RWPE2 (cell line): ENCODE measurements at places on chromosomes 12 and 14.

GRCh38 chr14:60744566-60744965 lies 10.0 kb downstream of the MNAT1 start:
- no peak for DNase-seq
- no peak overlapping the region for H3K4me3 ChIP-seq
- H3K4me1 ChIP-seq: peaks cover 7% of the 10 kb centered on the region
- H3K27ac ChIP-seq: no peak overlapping the region
- no peaks in the 10 kb centered on the region for H3K27me3 ChIP-seq

GRCh38 chr14:49134940-49135339 lies 451.2 kb downstream of the RPS29 start:
- H3K36me3 ChIP-seq: no peaks in the 10 kb centered on the region
- no peaks in the 10 kb centered on the region for H3K4me1 ChIP-seq
- no peak overlapping the region for H3K27ac ChIP-seq
- H3K27me3 ChIP-seq: no peaks in the 10 kb centered on the region

DNA sequence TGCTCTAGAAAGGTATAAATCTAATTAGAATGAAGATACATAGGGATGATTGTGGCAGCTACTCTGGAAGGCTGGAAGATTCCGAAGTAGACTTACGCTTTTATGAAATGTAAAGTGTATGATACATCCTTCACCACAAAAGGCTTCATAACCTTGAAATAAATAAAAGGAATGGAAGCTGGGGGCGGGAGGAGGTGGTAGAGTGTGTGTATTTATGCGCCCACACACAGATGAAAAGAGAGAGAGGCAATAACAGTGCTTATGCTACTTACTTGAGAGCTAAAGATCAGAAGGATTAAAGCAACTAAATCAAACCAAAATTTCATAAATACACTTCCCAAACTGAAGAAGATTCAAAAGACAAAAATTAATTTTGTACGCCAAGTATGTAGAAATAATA lies 30.4 kb downstream of the CBX5 start:
- no peak for DNase-seq
- no peaks in the 10 kb centered on the region for H3K27me3 ChIP-seq
- H3K36me3 ChIP-seq: peaks cover 91% of the 10 kb centered on the region
- no peak overlapping the region for H3K27ac ChIP-seq
- H3K4me3 ChIP-seq: no peak overlapping the region

- H3K27ac ChIP-seq: no peak overlapping the region
- H3K27me3 ChIP-seq: no peaks in the 10 kb centered on the region
- no peaks in the 10 kb centered on the region for H3K36me3 ChIP-seq
- H3K4me1 ChIP-seq: no peaks in the 10 kb centered on the region
- H3K4me3 ChIP-seq: no peak overlapping the region
- DNase-seq: no peak
Measured at GRCh38 chr12:19018302-19018970, 111.1 kb upstream of the PLEKHA5 start.

GRCh38 chr12:6435961-6436715 lies 8.6 kb upstream of the CD27 start:
- peaks cover 2% of the 10 kb centered on the region for H3K4me1 ChIP-seq
- no peaks in the 10 kb centered on the region for H3K27me3 ChIP-seq
- H3K4me3 ChIP-seq: no peak overlapping the region
- DNase-seq: peak; percentile 26
- no peaks in the 10 kb centered on the region for H3K36me3 ChIP-seq

DNA sequence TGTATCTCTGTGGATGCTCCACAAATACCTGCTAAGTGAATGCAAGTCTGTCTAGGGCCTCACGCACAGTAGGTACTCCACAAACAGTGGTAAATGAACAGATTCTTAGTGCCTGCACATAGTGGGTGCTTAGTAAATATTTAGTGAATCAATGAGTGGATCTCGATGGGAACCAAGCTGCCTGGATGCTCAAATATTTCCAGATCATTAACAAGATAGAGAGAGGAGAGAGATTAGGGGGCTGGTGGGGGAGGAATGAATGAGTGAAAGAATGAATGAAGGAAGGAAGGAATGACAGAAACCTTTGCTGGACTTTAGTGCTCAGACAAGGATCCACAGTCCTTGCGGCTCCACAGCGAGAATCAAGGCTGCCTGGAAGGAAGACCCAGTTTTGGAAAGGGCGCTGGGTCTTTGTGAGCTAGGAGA lies 118.2 kb downstream of the SCARB1 start:
- no peaks in the 10 kb centered on the region for H3K36me3 ChIP-seq
- H3K4me3 ChIP-seq: no peak overlapping the region
- H3K27ac ChIP-seq: peak overlapping the region; percentile 56
- H3K4me1 ChIP-seq: peaks cover 21% of the 10 kb centered on the region
- no peaks in the 10 kb centered on the region for H3K27me3 ChIP-seq

- no peak for DNase-seq
- no peaks in the 10 kb centered on the region for H3K36me3 ChIP-seq
- no peaks in the 10 kb centered on the region for H3K4me1 ChIP-seq
Measured at GRCh38 chr14:27686137-27686536, 1080.5 kb upstream of the FOXG1 start.

DNA sequence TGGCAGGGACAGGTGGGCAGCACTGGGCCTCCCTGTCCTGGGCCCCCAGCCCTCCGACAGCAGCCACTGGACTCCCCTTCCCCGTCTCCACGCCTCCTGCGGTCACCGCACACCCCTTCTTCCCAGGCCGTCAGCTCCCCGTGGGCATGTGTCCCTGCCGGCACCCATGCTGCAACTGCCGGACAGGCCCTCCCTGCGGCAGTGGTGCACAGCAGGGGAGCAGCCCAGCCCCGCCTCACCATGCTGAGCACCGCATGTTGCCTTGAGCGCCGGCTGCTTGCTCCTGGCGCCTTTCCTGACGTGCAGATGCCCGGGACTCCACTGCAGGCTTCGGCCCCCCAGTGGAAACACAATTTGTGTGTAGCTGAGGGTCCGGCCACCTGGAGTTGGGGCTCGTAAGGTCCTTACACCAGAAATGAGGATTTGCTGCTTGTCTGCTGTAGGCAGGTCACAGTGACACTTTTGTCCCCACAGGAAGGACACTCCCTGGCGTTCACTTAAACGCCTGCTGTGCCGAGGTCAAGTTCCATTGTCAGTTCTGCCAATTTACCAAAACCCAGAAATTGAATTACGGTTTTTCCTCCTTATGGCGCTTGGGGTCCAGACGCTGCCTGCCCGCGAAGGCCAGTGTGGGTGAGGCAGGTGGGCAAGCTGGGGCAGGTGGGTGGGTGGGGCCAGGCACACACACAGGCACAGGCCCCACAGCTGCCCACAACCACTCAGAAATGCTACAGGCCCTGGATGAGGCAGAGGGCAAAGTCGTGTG lies 28.2 kb upstream of the MMP17 start:
- no peaks in the 10 kb centered on the region for H3K27me3 ChIP-seq
- no peaks in the 10 kb centered on the region for H3K4me1 ChIP-seq
- no peak for DNase-seq
- no peak overlapping the region for H3K4me3 ChIP-seq
- H3K27ac ChIP-seq: no peak overlapping the region

- no peaks in the 10 kb centered on the region for H3K36me3 ChIP-seq
- no peak overlapping the region for H3K4me3 ChIP-seq
- H3K27me3 ChIP-seq: no peaks in the 10 kb centered on the region
- DNase-seq: no peak
Measured at GRCh38 chr12:113659015-113659414, 187.3 kb upstream of the LHX5 start.
